NCI-H2081 treated with DMSO at 0.1 percent for 48 hours (cell line): ENCODE measurements at places on chromosomes 7 and 10.

GRCh38 chr7:31500656-31501055 is 13.2 kb upstream of the ITPRID1 start:
- no peak for DNase-seq

GRCh38 chr7:104434129-104434528 is 105.7 kb downstream of the LHFPL3 start:
- DNase-seq: no peak

DNA sequence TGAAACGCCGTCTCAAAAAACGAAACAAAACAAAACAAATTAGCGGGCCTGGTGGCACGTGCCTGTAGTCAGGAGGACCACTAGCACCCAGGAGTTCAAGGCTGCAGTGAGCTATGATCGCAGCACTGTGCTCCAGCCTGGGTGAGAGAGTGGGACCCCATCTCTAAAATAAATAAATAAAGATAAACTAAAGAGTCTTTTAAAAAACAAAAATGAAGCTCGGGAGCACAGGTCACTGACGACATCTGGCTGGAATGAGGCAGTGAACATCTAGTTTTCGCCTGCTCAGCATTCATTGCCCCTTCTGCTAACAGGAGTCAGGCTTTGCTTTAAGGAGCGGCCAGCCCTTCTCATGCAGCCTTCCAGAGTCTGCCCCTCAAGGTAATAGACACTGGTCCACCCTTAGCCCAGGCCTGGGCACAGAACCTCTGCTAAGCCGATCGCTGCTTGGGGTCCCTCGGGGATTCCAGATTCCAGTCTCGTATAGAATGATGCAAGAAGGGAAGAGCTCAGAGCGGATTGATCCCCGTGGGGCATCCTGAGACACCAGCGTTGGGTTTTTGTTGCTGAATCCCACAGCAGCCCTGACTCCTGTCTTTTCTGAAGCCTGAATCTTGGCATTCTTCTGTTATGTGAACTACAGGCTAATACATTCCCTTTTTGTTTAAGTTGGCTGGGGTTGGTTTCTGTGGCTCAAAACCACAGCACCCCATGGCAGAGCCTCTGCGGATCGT is 14.2 kb upstream of the FOXK1 start:
- no peak for DNase-seq

DNA sequence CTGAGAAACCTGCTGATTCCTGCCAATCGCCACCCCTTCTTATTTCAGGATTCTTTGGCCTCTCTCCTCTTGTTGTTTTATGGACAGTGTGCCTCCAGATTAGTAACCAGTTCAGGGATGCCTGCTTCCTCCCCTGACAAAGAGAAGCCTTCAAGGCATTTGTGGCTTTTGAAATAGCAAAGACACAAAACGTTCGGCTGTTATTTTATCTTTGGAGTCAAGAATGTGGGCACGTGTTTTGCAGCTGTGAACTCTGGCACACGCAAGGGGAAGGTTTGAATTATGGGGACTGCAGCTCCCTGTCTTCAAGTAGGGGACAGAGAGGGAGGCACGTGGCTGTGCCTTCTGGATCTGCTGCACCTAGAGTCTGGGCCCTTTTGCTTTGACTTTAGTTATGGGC is 157.9 kb upstream of the GRB10 start:
- no peak for DNase-seq

DNA sequence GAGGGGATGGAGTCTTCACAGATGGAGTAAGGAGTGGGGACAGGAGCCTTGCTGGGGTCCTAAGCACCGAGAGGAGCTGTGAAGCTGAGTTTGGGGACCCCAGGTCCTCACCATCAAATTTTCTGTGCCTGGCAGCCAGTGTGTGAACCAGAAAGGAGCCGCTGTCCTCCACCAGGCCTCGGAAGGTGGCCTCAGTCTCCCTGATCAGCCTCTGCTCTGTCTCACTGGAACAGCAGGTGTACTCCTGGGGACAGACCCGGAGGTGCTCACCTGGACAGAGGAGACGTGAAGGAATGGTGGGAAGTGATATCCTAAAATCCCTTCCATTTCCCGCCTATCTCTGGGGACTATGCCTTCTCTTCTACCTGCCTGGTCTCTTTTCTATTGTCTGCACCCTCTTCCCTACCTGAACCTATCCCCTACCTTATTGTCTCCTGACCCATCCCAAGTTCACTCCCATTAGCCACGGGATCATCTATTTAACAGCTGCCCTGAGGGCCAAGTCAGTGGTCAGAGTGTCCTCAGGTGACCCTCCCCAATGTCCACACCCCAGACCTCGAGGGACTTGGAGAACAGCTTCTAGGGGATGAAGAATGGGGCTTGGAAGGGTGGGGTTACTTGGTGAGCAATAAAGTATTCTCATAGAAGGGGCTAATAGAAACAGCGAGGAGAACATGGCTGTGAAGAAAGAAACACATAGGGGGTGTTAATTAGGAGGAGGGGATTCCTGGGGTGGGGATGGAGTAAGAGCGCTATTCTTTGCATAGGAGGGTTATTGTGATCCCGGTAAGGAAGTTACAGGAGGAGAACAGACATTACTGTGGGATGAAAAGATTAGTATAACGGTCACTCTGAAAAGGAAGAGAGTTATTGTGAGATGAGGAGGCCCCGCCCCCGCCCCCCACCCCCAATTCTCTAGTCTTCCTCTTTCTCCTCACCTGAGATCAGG is 811 bp downstream of the GPC2 start:
- no peak for DNase-seq

- DNase-seq: no peak
Observed at GRCh38 chr7:19713676-19714075, 4.8 kb upstream of the POLR1F start.

GRCh38 chr10:25441270-25441669 is 266.5 kb downstream of the GPR158 start:
- DNase-seq: no peak

DNA sequence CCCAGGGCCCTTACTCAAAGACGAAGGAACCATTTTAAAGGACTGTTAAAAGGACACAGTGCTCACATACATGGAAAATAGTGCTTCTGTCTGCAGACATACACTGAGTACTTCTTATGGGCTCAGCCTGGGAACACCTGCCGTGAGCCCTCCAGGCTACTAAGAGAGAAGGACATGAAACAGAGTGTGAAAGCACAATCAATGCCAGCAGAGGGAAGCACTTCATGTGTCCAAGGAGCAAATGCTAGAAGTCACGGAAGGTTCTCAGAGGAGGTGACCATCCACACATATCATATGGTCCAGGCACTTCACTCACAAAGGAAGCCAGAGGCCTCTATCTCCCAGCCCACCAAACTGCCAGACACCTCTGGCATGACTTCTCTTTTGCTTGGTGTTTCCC is 15.5 kb downstream of the ELMO1 start:
- DNase-seq: no peak

GRCh38 chr10:16116404-16117304 is 256.3 kb upstream of the MINDY3 start:
- DNase-seq: no peak
